ENCODE measurements at places on chromosomes 5 and 9. TPM values are rescaled to one million over a fixed set of nuclear protein-coding genes. Genes with fewer than 3 reads are reported as not detected.

DNA sequence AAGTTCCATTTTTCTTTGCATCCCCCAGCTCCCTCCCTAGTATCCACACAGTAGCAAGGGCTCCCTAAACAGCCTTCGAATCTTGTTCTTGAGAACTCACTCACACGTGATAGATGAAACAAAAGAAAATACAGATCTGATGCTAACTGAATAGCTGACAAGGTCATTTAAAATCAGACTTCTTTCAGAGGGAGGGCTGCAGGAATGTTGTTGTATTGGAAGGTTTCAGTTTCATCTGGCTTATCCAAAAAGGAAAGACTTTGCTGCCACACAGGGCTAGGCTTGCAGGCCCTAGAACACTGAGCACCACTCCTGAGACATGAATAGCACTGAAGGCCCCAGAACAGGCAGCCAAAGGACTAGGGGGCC, 3.2 kb downstream of the CD180 start:
- H3K27ac ChIP-seq = peak overlapping the region; percentile 73
- no peak for DNase-seq
- peaks cover 4% of the 10 kb centered on the region for H3K4me1 ChIP-seq
- no peak overlapping the region for H3K4me3 ChIP-seq
- H3K36me3 ChIP-seq = no peaks in the 10 kb centered on the region

DNA sequence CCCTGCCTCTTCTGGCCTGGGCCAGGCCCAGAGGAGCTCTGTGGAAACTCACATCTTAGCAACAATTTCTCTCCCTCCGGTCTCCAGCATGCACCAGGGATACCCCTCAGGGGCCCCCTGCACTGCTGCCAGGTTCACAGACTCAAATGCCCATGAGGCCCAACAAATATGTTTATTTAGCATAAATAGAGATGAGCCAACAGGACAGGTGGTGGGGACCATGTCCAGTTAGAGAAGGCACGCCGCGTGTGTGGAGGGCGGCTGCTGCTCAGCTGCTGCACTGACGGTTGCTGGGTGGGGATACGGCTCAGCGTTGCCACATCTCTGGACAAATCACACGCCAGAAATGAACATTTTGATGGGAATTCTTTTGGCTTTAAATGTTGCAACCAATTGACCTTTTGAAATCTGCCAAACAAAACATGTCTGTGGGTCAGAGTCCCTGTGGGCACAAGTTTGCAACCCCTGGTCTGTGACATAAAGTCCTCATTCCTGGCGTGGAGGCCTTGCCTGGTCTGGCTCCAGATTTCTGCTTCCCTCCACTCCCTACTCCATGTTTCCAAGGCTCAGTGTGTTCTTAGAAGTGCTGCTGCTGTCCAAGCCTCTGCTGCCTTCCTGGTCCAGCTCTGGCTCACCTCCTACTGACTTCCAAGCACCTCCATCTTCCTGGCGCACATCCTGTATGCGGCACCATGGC, 88.9 kb downstream of the AMBP start:
- DNase-seq = peak; percentile 67
- no peaks in the 10 kb centered on the region for H3K27me3 ChIP-seq
- H3K36me3 ChIP-seq = peaks cover 31% of the 10 kb centered on the region
- H3K4me1 ChIP-seq = peaks cover 10% of the 10 kb centered on the region
- no peak overlapping the region for H3K4me3 ChIP-seq
- H3K27ac ChIP-seq = no peak overlapping the region

DNA sequence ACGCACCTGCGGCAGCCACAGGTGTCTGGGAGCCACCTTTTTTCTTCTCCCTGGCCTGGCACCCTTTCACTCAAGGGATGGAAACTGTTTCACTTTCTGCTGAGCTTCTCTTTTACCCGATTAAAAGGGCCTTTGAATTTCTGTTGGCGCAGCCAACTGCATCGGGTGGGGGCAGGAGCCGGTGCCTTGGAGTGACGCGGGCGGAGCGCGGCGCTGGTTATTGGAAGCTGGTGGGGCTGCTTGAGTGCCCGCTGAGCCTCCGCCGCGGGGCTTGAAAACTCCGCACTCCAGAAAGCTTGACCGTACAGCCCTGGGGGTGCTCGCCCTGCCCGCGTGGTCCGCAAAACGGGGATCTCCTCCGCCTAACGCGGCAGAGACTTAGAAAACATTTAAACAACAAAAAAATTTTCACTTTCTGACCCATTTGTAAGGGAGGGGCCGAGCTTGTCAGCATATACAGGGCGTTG, 52.0 kb upstream of the TJP2 start:
- H3K27me3 ChIP-seq = no peaks in the 10 kb centered on the region
- H3K36me3 ChIP-seq = no peaks in the 10 kb centered on the region
- DNase-seq = peak; percentile 48

Gene NPR3
- total RNA-seq = 10.8 TPM

Gene MEIKIN
- not detected for total RNA-seq
